NCI-H2029 (cell line): ENCODE measurements at places on chromosomes 3 and 15.
A peak's percentile ranks its signal among the peaks of the same experiment; 100 is the strongest.

DNA sequence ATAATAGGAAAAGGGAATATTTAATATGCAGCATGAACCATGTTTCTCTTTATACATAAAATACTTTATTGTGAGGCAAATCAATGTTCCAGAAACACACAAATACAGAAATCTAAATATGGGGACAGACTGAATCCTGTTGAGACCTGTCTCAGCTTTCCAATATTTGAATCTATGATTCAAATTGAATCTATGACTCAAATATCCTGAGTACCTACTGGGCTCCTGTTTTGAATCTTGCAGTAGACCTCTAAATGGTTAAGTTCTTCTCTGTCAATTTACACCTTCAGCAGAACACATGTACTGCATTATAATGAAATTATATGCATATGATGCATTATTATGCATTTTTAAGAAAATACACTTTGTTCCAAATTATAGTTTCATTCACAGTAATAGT lies 143.2 kb upstream of the PLXND1 start:
- DNase-seq, result no peak

DNA sequence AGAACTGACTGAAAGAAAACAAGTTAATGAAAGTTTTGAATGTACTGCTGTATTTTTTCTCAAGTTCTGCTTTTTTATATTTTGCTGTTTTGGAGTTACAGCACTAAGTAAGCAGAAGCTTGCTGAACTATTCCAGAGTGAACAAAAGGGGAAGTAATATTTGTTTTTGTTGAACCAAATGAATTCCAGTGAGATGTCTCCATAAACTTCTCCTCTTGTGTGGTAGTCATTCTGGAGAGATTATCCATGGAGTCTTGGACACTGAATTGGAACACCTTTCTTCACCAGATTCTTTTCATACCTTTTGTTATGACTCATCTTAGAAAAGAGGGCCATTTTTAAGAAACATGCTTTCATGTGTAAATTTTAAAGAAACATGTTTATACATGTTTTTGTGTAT lies 8.8 kb downstream of the ANKUB1 start:
- DNase-seq, result no peak

DNA sequence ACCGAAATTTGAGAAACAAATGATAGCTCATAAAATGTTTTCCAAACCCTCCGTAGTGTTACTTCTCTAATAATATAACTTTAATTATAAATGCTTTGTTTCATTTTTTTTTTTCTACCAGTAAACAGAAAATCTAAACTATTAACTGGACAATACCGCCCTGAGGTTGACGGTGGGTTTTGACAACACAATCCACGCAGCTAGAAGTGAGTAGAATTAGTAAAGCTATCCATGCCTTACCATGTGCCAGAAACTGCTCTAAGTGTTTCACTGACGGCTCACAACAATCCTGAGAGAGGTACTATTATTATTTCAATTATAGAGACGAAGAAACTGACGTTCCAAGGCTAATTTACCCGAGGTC lies 410 bp downstream of the NDUFAF1 start:
- no peak for DNase-seq

DNA sequence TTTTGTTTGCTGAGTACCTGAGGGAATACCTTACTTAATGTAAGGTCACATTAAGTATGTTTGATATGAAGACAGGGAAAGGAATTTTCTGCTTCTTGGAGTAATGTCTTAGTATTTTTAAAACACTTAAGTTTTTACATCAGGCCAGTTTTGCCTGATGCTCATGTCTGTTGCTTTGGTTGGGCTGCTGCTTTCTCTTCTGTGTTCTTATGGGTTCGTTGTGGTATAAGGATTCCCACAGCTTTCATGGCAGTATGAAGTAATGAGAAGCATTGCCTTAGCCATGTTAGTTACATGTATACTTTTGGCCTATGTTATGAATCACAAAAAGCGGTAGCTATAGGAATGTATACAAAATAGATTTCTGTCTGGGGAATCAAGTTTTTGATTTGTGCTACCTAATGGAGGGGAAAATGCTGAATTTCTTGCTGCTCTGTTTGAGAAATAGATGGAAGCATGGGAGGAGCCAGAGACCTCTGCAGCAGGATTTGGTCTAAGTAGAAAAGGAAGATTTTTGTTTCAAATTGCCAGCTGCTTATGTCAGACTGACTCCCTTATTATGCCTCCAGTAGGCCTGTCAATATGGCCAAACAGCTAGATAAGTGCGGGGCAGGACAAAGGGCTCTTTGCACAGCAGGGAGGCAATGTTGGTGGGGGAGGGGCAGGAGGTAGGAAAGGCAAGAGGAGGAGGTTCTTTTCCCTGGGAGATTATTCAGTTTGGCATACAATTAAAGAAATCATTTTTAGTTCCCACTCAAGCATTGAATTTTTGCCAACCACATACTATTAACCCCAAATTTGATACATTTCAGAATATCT lies 5.2 kb downstream of the SETD5 start:
- DNase-seq, result peak; percentile 89

- no peak for DNase-seq
Measured at GRCh38 chr3:195571361-195571760, 12.4 kb downstream of the APOD start.

DNA sequence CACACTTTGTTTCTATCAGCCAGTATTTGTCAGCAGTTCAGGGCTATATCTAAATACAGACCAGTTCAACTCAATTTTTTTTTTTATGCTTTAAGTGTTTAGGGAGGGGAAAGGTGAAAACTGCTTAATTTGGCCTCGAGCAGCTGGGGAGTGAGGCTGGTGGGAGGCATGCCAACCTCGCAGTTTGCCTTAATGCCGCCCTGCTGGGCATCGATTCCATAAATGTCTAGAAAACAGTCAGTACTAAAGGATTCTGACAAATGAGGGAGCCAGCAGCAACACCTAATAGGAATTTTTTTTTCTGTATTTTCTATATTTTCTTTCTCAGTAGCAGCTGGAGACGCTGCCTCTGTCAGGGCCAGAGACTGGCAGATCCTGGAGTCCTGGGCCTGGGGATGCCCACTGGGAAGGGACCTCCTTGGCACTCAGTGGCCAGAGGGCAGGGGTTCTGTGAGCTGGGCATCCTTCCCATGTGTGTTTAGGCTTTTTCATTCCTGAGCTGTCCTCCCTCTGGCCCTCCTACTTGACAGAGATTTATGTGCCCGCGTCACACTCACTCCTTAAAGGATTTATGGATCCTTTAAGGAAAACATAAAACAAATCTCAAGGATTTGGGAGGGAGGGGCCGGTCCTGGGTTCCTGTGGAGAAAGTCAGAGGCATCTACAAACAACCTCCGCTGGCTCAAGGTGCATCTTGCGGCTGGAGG lies 117.8 kb downstream of the WNT5A start:
- DNase-seq, result no peak

- peak; percentile 80 for DNase-seq
Measured at GRCh38 chr15:75723171-75723846, 10.7 kb upstream of the CSPG4 start.

- peak; percentile 86 for DNase-seq
Measured at GRCh38 chr3:8303466-8303865, 198.2 kb upstream of the LMCD1 start.

GRCh38 chr3:23888617-23889228 lies 28.1 kb downstream of the NKIRAS1 start:
- no peak for DNase-seq

DNA sequence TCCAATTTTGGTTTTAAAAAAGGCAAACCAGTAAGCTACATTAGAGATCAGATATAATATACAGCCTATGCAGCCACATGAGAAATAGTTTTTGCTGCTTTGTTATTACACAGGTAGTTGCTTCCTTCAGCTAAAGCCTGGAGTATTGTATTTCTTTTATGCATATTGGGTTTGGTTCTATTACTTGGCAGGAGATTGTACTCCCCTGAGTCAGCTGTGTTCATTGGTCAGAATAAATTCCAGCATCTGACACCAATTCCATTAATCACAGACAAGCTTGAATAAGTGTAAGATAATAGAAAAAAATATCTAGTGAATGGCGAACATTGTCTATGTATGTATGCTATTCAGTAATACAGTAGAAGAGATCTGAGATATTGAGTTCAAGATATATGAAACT lies 26.1 kb upstream of the ZCWPW2 start:
- DNase-seq, result no peak
